ENCODE measurements at places on chromosomes 5 and 9. TPM values are rescaled to one million over a fixed set of nuclear protein-coding genes. Genes with fewer than 3 reads are reported as not detected.

- DNase-seq = peak; percentile 55
- no peak overlapping the region for H3K4me3 ChIP-seq
- H3K36me3 ChIP-seq = no peaks in the 10 kb centered on the region
- H3K4me1 ChIP-seq = peaks cover 62% of the 10 kb centered on the region
- peak overlapping the region; percentile 91 for H3K27ac ChIP-seq
Measured at GRCh38 chr5:72842816-72843215, 26.4 kb downstream of the TNPO1 start.

- H3K4me1 ChIP-seq = no peaks in the 10 kb centered on the region
- H3K27me3 ChIP-seq = no peaks in the 10 kb centered on the region
- H3K4me3 ChIP-seq = no peak overlapping the region
- H3K36me3 ChIP-seq = no peaks in the 10 kb centered on the region
- no peak overlapping the region for H3K27ac ChIP-seq
- no peak for DNase-seq
Measured at GRCh38 chr5:111386832-111387162, 125.5 kb downstream of the STARD4 start.

GRCh38 chr5:53249529-53250200 is 140.1 kb upstream of the MOCS2 start:
- peak overlapping the region; percentile 49 for H3K27ac ChIP-seq
- peaks cover 12% of the 10 kb centered on the region for H3K4me1 ChIP-seq
- no peak overlapping the region for H3K4me3 ChIP-seq
- H3K36me3 ChIP-seq = no peaks in the 10 kb centered on the region
- peak; percentile 36 for DNase-seq
- H3K27me3 ChIP-seq = no peaks in the 10 kb centered on the region

- H3K4me3 ChIP-seq = no peak overlapping the region
- H3K4me1 ChIP-seq = no peaks in the 10 kb centered on the region
- no peak overlapping the region for H3K27ac ChIP-seq
- peaks cover 96% of the 10 kb centered on the region for H3K27me3 ChIP-seq
- H3K36me3 ChIP-seq = no peaks in the 10 kb centered on the region
Measured at GRCh38 chr5:6553972-6554371, 78.9 kb downstream of the NSUN2 start.

DNA sequence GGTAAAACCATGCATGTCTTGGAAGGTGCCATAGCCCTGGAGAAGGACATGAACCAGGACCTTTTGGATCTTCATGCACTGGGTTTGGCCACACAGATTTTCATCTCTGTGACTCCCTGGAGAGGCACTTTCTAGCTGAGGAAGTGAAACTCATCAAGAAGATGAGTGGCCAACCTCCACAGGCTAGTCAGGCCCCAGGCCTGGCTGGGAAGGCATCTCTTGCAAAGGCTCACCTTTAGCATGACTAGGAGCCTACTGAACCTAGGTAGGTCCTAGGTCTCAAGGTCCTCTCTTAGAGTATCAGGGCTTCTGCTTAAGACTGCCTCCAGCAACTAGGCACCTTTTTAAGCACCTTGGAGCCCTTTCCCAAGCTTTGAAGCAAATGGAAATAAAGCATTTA is 1448.7 kb upstream of the ACO1 start:
- no peaks in the 10 kb centered on the region for H3K36me3 ChIP-seq
- H3K27ac ChIP-seq = no peak overlapping the region
- no peak for DNase-seq
- no peak overlapping the region for H3K4me3 ChIP-seq
- no peaks in the 10 kb centered on the region for H3K27me3 ChIP-seq
- H3K4me1 ChIP-seq = no peaks in the 10 kb centered on the region

- no peaks in the 10 kb centered on the region for H3K4me1 ChIP-seq
- H3K4me3 ChIP-seq = no peak overlapping the region
- H3K27me3 ChIP-seq = no peaks in the 10 kb centered on the region
- H3K36me3 ChIP-seq = no peaks in the 10 kb centered on the region
Measured at GRCh38 chr9:5499889-5500398, 10.4 kb upstream of the PDCD1LG2 start.

DNA sequence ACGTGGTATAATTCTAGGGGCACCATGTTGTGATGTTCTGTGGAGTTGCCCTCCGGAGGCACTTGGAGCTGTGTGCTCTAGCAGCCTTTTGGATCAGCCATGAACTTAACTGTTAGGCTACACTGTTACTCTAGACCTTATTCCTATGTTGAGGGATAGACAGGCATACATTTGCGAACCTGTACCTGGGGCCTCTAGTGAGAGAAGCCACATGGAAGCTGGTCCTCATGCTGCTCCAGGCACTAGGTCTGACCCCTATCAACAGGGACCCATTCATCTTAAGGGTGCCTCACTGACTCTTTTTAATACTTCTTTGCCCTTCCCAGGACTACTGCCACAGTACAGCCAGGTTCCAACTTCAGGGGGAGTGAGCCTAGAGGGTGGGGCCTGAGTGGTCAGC is 594.8 kb downstream of the RAB3C start:
- no peaks in the 10 kb centered on the region for H3K36me3 ChIP-seq
- no peaks in the 10 kb centered on the region for H3K4me1 ChIP-seq
- no peak for DNase-seq
- no peak overlapping the region for H3K4me3 ChIP-seq

DNA sequence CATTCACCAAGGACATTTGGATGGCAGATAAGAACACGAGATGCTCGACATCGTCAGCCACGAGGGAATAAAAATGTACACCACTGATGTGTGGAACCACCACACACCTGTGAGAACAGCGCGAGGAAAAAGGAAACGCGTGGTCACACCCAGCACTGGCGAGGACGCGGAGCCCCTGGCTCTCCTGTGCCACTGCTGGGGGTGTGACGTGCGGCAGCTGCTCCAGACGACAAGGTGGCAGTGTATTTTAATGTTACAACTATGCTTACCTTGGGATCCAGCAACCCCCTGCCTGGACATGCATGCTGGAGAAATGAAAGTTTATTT is 13.6 kb upstream of the CEP72 start:
- H3K4me1 ChIP-seq = no peaks in the 10 kb centered on the region
- no peak overlapping the region for H3K27ac ChIP-seq
- no peaks in the 10 kb centered on the region for H3K36me3 ChIP-seq
- peaks cover 98% of the 10 kb centered on the region for H3K27me3 ChIP-seq
- H3K4me3 ChIP-seq = no peak overlapping the region

DNA sequence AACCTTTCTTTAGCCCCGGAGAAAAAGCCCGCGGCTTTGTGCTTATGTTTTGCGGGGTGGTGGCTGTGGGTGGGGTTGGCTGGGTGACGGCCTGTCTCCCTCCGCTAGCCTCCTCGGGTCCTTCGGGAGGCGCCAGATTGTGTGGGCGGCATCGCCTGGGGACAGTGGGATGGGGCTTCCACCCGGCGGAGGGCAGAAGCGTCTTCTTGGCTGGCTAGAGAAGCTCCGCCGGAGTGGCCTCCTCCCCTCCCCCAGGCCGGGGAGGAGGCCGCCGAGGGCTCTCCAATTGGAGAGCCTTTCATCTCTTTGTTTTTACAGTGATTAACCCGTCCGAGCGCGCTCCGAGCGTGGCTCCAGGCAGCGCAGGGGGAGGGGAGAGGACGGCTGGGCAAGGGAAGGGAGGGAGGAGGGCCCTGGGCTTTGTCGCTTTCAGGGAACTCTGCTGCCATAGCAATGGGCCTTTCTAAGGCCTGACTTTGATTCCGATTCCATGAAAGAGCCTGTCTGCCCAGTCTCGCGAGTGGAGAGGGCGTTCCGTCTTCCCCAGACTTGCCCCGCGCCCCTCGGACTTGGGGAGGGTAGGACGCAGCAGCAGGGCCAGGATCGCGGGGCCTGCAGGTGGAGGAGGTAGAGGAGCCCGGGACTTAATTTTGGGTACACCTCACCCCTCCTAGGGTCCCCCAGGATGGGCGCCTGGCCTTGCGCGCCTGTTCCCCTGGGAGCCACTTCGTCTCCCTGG is 36.7 kb upstream of the TIFAB start:
- peak overlapping the region; percentile 40 for H3K4me3 ChIP-seq
- H3K36me3 ChIP-seq = no peaks in the 10 kb centered on the region
- peaks cover 4% of the 10 kb centered on the region for H3K4me1 ChIP-seq
- DNase-seq = no peak

GRCh38 chr5:151870820-151871219 is 53.8 kb downstream of the GLRA1 start:
- DNase-seq = no peak
- 0 out of 2 replicates have a peak, but pooled peaks cover 3% of the 10 kb centered on the region for H3K27me3 ChIP-seq
- no peak overlapping the region for H3K27ac ChIP-seq
- no peak overlapping the region for H3K4me3 ChIP-seq

DNA sequence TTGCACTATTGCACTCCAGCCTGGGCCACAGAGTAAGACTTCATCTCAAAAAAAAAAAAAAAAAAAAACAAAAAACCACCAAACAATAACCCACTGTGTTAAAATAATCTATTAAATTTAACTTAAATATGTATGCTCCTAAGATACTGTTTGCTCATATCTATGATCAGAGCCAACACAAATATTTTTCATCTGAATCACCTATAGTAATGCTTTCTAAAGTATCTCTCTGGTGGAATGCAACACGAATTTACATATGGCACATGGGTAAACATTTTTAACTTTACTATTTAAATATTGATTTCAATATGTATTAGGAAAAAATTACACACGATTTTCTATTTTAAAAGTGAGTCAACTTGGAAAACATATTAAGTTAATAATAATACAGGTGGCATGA is 196.4 kb downstream of the RFX3 start:
- no peaks in the 10 kb centered on the region for H3K4me1 ChIP-seq
- H3K4me3 ChIP-seq = no peak overlapping the region
- no peak for DNase-seq
- H3K27me3 ChIP-seq = no peaks in the 10 kb centered on the region
- no peaks in the 10 kb centered on the region for H3K36me3 ChIP-seq

The CNTNAP3 gene
- total RNA-seq = 4.6 TPM

The UBAC1 gene
- total RNA-seq = 27.6 TPM

The SLCO6A1 gene
- not detected for total RNA-seq
